ENCODE measurements at places on chromosomes 1 and 21. TPM values are rescaled to one million over a fixed set of nuclear protein-coding genes. Genes with fewer than 3 reads are reported as not detected.

- DNase-seq: no peak
Measured at GRCh38 chr1:8813016-8813763, 4.2 kb downstream of the RERE start.

- no peak for DNase-seq
Measured at GRCh38 chr1:204602111-204602579, 83.4 kb downstream of the LRRN2 start.

DNA sequence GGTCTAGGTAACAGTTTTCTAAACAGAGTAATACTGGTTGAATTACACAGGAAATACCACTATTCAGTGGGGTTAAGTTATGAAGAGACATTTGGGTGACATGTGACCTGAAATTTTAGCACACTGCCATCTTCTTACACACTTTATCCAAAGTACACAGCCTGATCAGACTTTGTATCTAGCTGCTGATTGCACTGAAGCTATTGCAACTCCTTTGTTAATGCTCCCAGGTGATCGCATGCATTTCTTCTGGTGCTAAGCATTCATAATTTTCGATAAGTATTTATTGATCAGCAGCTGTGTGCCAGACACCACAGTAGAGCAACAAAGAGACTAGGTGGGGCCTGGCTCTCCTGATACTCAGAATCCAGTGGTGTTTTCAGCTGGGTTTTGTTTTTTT lies 52.4 kb downstream of the AK4 start:
- DNase-seq: no peak

DNA sequence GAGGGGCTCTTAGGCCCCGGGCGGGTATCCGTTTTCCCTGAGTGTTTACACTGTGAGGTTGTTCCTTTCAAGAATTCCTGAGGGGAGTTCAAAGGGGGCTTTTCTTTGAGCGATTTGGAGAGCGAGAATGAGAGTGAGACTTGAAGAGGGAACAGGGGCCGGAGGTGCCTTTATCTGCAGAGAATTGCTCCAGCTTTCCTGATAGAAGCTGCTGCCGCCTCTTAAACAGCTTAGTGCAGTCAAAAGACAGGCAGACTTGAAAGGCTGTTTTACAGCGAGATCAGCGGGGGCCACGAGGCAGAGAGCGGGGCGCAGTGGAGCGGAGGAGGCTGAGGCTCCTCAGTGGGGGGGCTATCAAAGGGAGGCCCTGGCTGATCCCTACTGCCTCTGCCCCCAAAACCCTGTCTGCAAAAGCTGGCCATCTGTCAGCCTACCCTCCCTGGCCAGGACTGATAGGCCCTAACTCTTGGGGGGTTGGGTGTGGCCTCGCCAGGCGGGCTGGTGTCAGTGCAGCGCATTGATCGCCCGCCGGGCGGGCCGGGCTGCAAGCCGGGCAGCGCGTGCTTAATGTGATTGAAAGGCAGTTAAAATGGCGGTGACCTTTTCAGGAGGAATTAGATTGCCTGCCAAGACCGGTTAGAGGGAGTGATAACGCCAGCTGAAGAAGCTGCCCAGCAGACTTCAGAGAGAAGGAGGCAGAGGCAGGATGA lies 36.4 kb downstream of the TMEM53 start:
- DNase-seq: no peak

GRCh38 chr1:48006264-48006663 lies 9.1 kb upstream of the TRABD2B start:
- DNase-seq: no peak

DNA sequence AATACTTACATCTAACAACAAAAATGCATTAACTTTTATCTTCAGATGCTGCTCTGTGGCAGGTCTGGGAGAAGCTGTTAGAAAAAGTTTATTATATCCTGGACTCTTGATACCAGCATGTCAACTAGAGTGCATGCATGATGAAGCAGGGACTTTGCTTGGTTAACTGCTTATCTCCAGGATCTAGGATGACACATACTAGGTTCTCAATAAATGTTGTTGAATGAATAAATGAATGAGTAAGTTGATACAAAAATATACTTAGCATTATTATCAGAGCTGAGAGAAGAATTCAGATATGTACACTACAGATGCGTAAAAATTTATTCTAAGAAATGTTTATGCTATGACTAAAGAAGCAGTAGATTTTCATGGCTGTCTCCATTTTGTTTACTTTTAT lies 304.3 kb downstream of the LTN1 start:
- no peak for DNase-seq

DNA sequence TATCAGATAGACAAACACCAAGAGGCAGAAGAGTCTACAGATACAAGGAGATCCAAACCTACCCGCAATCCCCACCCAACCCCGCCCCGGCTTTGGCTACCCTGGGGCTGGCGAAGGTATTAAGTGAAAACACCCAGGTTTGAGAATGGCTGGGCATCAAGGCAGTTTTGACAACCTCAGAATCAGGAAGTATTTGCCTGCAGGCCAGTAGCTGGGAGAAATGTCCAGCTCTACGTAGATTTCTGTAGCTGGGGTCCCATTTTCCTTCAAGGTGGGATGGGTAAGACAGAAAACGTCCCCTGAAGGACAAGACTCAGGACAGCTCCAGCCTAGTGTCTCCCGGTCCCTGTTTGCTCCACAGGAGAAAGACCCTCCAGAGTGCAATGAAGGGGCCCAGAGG lies 101.8 kb upstream of the ERG start:
- no peak for DNase-seq

GRCh38 chr1:50278410-50278809 lies 144.8 kb downstream of the DMRTA2 start:
- DNase-seq: no peak

DNA sequence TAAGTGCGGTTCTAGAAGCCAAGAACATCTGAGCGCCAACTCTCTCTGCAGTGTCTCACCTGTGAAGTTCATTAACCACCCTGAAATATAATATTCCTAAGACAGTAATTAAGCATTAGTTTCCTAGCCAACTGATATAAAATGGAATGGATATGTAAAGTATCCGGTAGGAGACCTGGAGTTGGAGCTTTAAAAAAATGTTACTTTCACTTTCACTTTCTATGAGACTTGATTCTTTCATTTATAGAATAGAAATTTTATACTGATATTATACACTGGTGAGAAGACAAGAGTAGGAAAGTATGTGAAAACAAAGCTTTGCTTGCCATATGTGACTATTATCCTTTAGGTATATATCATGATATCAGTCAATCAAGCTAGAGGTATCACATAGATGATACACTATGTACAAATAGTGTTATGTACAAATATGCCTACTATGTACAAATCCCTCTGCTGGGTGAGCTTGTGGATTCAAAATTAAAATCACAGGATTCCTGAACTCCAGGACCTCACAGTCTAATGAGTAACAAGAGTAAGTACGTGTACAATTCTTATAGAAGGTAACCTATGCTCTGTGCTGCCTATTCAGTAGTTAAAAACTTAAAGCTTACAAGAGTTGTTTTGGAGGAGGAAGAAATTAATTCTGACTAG lies 934.2 kb downstream of the TTLL7 start:
- no peak for DNase-seq

DNA sequence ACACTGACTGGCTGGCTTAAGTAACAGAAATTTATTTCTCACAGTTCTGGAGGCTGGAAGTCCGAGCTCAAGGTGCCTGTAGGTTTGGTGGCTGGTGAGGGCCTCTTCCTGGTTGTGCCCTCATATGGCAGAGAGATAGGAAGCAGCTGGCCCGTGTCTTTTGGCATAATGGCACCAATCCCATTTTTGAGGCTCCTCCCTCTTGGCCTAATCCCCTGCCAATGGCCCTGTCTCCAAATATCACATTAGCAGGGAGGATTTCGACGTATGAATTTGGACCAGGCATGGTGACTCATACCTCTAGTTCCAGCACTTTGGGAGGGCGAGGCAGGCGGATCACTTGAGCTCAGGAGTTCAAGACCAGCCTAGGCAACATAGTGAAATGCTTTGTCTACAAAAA lies 37.4 kb downstream of the AGPAT3 start:
- DNase-seq: no peak

DNA sequence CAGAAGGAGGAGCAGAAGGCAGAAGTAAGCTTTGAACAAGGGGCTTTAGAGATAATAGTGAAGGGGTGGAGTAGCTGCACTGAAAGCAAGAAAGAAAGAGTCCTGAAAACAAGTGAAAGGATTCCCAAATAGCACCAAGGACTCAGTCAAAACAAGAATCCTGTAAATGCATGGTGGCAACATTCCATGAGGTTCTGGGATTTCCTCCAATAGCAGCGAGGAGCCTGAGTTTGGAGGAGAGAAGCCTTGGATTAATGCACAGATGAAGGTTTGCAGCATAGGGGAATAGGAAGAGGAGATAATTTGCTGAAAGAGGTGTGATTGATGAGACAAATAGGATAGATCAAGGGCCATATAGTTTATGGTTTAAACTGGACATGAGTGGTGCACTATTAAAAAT lies 10.9 kb downstream of the KRTAP22-2 start:
- DNase-seq: no peak

DNA sequence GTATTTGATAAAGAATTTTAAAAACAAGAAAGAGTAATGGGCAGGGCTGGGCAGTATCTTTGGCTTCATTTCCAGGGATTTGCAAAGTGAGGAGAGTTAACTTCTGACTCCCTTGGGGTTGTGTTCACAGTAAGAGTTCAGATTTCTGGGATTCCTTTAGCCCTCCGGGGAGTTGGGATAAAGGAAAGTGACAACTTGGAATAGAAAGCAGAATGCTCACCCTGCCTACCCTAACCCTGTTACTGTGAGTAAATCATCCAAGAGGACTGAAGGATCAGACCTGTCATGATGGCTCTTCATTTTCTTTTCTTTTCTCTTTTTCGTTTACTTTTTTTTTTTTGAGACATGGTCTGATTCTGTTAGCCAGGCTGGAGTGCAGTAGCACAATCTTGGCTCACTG lies 76.1 kb downstream of the CACHD1 start:
- DNase-seq: no peak

GRCh38 chr1:36909946-36910725 lies 124.2 kb downstream of the GRIK3 start:
- no peak for DNase-seq

DNA sequence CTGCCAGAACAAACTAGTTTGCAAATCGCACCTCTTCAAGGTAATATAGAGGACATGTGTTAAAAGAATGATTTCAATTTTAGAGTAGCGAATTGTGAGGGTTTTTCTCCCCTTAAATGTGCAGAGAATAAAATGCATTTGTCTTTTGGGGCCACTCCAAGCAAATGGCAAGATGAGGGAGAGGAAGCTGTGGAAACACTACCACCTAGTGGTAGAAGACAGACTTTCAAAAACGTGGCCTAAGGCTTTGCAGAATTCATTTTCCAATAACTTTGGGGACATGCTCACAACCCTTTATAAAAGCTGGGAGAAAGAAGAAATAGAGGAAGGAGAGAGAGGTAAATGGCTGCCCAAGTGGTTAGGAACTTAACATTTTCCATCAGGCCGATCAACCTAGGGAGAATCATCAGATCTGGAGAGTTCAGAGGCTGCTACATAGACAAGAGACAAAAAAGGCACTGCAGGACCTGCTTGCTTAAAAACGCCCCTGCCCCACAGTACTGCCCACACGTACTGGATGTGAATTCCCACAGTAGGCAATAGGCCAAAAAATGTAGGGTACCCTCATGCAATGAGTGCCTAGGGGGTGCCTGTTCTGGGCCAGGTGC lies 15.7 kb upstream of the RCAN1 start:
- DNase-seq: peak; percentile 55

DNA sequence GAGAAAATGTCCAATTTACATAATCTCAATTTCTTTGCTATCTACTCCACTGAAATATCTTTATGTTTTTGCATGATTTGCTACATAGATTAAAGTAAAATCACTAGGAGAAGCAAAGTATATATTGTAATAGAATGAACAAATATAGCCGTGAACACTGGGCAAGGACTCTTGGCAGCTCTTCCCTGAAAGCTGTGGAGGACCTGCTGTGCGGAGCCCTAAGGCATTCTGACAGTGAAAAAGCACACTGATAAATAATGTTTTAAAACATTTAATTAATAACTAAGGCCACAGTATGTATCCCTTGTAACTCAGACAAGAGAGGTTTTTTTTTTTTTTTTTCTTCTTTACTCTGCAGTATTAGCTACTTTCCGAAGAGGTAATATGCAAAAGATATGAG lies 256.1 kb upstream of the DPYD start:
- DNase-seq: no peak

DNA sequence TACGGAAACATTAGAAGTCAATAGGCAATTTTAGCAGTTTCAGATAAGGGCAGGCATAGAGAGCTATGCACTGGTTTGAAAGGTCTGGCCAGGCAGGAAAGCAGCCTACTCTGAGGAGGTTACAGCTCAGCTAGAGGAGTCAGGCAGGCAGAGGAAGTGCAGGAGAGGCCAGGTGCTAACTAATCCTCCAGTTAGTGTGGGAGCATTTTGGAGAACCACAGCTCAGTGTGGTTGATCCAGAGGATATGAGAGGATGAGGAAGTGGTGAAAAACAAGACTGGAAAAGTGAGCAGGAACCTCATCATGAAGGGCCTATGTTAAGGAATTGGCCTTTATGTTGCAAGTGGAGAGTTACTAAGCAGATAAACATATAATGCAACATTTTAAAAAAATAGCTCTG lies 282.4 kb upstream of the SGIP1 start:
- DNase-seq: no peak

DNA sequence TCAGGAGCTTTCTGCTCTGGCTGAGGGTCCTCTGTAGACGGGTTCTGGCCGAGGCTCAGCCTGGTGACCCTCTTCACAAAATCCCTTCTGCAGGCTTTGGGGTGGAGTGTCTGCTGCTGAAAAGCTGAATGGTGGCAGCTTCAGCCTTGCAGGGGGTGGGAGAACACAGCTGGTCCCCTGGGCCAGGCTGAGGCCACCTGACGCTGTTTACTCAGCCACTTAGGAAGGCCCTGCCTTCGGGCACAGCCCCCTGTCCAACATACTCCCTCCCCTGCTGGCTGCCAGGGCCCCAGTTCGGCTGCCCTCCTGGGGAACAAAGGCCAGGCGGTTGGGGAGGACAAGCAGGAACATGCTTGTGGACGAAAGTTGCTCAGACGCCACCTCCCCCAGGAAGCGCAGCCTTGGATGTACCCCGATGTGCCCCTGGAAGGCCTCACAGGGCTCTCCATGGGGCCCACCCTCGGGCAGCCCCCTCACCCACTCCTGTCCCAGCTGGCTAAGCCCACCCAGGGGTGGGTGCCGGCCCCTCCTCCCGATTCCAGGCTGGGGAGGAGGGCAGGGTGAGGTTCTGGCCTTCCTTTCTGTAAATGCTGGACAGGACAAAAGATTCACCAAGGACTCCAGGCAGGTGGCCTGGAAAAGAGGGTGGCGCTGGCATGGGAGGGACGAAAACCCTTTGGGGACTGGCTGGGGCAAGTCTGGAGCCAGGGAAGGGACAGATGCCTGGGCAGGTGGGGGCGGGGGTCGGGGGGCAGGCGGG lies at the start of gene ANKRD65:
Gene ANKRD65, minus strand, starts transcription at position 130 of the 760 bp plus-strand sequence. CDS start 271 bp downstream, outside the sequence.
- DNase-seq: no peak

Gene SORT1
- 16.3 TPM for total RNA-seq

Gene PCAT6
- total RNA-seq: not detected

Gene GPR25
- not detected for total RNA-seq

Gene BRDT
- not detected for total RNA-seq

Gene CNTN2
- not detected for total RNA-seq

Gene PM20D1
- not detected for total RNA-seq

Gene PRRX1
- total RNA-seq: not detected

Gene OR2G6
- not detected for total RNA-seq

Gene SLC1A7
- total RNA-seq: 3.1 TPM

Gene DOP1B
- total RNA-seq: 4.3 TPM

Gene GBP7
- total RNA-seq: not detected
